ENCODE measurements at places on chromosomes 1 and 21.

GRCh38 chr1:242525360-242525722 is 844 bp upstream of the PLD5 start:
- no peak for DNase-seq

GRCh38 chr1:231695439-231696255 is 69.1 kb downstream of the DISC1 start:
- no peak for DNase-seq

- DNase-seq = no peak
Observed at GRCh38 chr1:100378956-100379355, 26.6 kb downstream of the CDC14A start.

- DNase-seq = no peak
Observed at GRCh38 chr1:168161459-168161858, 17.3 kb upstream of the TIPRL start.

GRCh38 chr1:15618655-15619525 is 1.6 kb downstream of the DDI2 start:
- DNase-seq = no peak

DNA sequence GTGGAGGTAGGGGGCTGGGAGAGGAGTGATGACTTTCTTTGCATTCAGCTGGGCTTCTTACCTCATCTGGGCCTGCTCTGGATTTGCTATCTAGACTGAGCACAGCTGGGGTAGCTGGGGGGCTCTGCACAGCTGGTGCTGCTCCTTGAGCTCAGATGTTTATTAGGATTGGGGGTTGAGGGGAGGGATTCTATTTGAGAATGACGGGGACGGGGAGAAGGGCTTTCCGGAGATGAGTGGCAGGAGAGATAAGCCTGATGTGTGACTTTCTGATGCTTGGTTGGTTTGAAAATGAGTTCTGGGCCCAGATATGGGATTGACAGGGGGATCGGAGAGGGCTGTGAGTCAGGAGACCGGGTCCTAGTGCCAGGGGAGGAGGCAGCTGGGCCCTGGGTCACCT is 146.1 kb upstream of the CSF3R start:
- no peak for DNase-seq
